ENCODE measurements at places on chromosomes 16 and 17. TPM values are rescaled to one million over a fixed set of nuclear protein-coding genes. Genes with fewer than 3 reads are reported as not detected.

DNA sequence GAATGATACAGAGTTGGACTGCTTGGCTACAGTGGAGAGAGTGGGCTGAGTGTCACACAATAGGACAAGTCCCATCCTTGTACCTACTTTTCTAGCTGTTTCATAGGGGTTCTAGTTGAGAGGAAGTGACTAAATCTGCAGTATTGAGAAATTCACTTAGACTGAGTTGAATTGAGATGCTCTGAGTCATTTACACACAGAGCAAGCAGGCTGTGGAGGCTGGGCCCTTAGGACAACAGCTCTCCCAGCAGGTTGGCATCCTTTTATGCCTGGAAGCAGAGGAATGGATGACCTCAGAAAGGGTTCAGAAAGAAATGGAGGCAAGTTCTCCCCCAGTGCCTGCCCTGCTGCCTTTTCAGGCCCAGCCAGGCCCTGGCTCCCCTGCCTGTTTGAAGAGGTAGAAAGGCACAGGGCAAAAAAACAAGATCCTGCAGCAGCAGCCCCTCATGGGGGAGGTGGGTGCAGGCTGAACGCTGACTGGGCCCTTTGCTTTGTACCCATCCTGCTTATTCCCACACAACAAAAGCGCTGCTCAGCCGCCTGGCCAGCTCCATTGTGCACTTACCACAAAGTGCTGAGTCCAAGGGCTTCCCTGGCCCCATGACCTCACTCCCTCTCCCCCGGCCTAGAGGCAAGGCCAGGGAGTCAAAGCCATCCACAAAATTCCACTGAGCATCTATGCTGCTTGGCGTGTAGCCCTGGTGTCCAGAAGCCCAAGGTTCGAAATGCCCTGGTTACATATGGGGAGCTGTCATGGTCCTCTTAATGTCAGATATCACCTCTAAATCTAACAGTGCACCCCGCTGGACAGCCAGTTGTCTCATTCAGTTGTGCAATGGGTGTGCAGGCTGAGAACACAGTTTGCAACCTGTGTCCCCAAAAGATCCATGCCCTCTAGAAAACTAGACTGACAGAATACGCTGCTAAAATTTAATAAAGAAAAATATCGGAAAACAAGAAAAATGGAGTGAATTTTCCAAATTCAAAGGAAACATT, 5.4 kb upstream of the CRYBA1 start:
- no peak overlapping the region for H3K27ac ChIP-seq
- H3K4me1 ChIP-seq: no peaks in the 10 kb centered on the region
- DNase-seq: no peak
- H3K36me3 ChIP-seq: no peaks in the 10 kb centered on the region

DNA sequence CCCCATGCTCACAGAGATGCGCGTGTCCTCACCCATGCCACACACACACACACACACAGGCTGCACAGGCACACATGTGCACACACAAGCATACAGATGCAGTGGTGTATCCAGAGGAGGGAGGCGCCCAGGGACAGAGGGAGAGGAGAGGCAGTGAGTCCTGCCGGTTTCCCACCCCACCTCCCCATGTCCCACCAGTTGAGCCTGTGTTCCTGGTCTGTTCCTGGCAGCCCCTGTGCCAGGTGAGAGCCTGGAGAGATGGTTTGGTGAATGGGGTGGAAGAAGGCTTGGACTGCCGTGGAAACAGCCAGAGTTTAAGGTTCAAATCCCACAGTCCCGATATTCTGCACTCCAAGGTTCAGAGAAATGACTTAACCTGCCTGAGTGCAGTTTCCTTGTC, 10.2 kb upstream of the FADS6 start:
- H3K4me1 ChIP-seq: no peaks in the 10 kb centered on the region
- H3K27ac ChIP-seq: no peak overlapping the region
- H3K36me3 ChIP-seq: no peaks in the 10 kb centered on the region

GRCh38 chr17:50420419-50421112, 5.5 kb upstream of the ACSF2 start:
- H3K27ac ChIP-seq: no peak overlapping the region
- H3K27me3 ChIP-seq: peaks cover under 1% of the 10 kb centered on the region
- DNase-seq: no peak
- peaks cover 2% of the 10 kb centered on the region for H3K4me1 ChIP-seq
- no peak overlapping the region for H3K4me3 ChIP-seq

The SEPHS2 gene
- total RNA-seq: 43.2 TPM

The FOXJ1 gene
- not detected for total RNA-seq

The ELP5 gene
- 34.1 TPM for total RNA-seq
